ENCODE measurements at places on chromosomes 4 and X.

DNA sequence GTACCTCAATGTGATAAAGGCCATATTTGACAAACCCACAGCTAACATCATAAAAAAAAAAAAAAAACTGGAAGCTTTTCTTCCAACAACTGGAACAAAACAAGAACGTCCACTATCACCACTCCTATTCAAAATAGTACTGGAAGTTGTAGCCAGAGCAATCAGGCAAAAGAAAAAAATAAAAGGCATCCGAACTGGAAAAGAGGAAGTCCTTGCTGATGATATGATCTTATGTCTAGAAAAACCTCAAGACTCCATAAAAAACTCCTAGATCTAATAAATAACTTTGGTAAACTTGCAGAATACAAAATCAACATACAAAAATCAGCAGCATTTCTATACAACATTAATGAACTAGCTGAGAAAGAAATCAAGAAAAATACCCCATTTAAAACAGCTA, 134.3 kb downstream of the TEX11 start:
- DNase-seq: no peak

- DNase-seq: peak; percentile 42
These were observed 25.0 kb downstream of the FLNA start for GRCh38 chrX:154349359-154349935.

GRCh38 chrX:49137492-49137891, 14.0 kb upstream of the GPKOW start:
- no peak for DNase-seq

- no peak for DNase-seq
These were observed 68.2 kb downstream of the MAGEA10 start for GRCh38 chrX:152070144-152070543.

GRCh38 chr4:53556651-53557050, 34.6 kb downstream of the LNX1 start:
- DNase-seq: no peak

GRCh38 chrX:138853936-138854335, 142.4 kb upstream of the FGF13 start:
- DNase-seq: no peak

DNA sequence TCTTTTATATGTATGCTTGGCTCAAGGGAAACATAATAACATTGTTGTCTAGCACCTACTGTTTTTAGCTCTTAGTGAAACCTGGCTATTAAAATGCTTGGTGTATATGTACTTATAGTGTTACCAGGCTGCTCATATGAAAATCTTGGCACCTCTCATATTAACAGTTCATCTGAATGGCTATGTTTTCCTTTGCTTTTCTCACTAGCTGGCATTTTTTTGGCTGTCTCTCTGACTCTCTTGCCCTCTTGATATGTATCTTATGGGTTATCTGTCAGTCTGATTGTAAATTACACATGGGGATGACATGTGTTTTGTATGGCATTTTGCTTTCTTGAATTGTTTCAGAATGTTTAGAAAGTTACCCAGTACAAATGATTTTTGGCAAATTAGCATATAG, 158.0 kb downstream of the ARHGAP24 start:
- no peak for DNase-seq

All from CD4-positive, alpha-beta memory T cell (primary cell).